COR-L47 (cell line): ENCODE measurements at places on chromosomes 7 and 10.

- DNase-seq = no peak
These were observed 43.9 kb downstream of the DKK1 start for GRCh38 chr10:52357971-52358370.

- no peak for DNase-seq
These were observed 274.1 kb upstream of the COBL start for GRCh38 chr7:51590746-51591145.

DNA sequence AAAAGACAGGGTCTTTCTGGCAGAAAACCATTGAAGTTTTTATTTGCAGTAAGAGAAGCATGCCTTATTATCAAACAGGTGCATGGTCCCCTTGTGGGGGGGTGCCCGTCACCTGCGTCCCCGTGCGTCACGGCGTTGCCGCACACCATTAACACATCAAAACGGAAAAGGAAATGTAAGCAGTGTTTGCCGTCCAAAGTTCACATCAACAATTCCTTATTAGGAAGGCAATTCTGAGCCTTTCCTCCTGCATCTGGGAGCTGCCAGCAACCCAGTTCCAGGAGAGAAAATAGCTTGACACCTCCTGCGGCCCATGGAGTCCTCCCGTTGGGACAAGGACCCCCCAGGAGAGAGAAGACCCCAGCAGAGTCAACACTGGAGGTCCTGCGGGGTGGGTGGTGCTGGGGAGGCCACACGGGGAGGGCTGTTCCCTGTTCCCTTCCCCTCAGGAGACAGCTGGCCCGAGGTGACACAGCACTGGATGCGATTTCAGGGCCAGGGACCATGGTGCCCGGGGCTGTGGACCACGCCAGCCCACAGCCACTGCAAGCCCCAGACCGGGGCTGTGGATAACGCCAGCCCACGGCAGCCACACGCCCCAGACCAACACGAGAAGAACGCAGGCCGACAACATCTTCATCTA lies 39.5 kb downstream of the DIP2C start:
- DNase-seq = no peak

DNA sequence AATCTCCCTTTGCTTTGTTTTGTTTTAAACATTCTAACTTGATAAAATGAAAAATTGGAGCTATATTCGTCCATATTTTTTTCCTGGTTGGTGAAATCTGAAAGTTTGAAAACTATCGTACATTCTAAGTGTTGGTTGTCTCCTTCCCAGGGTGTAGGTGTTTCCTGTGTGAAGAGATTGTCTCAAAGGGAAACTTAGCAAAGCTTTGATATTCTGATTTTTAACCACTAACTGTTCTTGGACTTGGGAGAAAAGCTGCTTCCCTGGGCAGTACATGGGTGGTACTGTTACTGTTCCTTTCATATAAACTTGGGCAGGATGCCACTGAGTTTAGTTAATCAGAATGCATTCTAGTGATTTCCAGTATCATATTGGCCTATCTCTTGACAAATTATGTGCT lies 253.5 kb upstream of the LRGUK start:
- no peak for DNase-seq

DNA sequence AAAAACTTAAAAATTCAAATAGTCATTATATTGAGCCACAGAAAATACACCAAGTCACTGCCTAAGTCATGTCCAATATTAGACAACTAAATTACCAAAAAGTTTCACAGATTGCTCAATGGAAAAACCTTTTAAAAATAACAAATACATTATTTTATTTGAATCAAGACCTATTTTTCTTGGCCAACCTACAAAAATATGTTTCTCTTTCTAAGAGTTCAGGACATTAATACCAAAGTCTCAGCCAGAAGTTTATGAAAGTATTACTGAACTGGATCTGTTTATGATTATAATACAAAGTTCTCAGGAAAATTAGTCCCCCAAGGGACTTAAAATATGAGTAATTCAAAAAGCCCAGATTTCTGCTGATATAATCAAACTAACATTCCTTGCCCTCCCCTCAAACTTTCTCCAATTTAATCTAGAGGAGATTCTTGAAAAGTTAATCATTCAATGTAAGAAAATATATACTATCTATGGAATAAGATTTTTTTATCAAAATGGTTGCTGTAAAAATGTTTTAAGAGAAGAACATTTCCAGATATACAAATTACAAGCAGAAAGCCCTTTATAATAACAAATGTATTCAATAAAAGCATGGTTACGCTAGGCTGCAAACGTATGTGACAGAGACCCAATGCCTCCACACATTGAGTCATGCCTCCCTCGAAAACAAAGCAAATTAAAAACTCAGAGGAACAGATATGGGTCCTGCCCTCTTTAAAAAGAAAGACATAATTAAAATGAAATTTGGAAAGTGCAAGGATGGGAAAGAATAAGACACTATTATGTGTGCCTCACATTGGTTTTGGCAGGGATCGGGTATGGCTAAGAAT lies 381.6 kb downstream of the PARD3 start:
- DNase-seq = no peak

DNA sequence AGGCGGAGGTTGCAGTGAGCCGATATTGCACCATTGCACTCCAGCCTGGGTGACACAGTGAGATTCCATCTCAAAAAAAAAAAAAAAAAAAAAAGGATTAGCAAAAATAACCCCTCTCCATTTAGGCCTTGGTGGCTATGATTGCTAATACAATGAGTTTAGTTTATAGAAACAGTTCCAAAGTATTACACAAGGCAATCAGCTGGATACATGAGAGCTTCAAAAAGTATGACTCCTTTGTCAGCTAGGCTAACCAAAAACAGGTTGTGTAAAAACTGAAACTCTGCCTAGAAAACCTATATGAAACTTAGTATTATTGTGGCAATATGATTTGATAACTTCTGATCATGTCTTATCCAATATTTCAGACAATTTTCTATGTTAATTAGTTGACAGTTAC lies 57.2 kb downstream of the SUGCT start:
- no peak for DNase-seq
